ENCODE measurements at places on chromosomes 11 and 22. TPM values are rescaled to one million over a fixed set of nuclear protein-coding genes. Genes with fewer than 3 reads are reported as not detected.

Gene AMOTL1
- total RNA-seq = 114 TPM

Gene NRXN2
- 6.8 TPM for total RNA-seq

Gene CRYAB
- total RNA-seq = 299 TPM

Gene SCGB1A1
- total RNA-seq = not detected

Gene SHISAL1
- 24.3 TPM for total RNA-seq

Gene NOX4
- total RNA-seq = 27.8 TPM

Gene LYVE1
- 152 TPM for total RNA-seq

Gene UBQLN3
- 1.1 TPM for total RNA-seq

Gene PAAF1
- total RNA-seq = 16.7 TPM

Gene GPR83
- 0.41 TPM for total RNA-seq

Gene NCR3LG1
- total RNA-seq = 2.5 TPM

Gene TH
- not detected for total RNA-seq

Gene FAM76B
- 33.0 TPM for total RNA-seq

Gene GRM5
- total RNA-seq = not detected

Gene SCGB1C1
- total RNA-seq = not detected

Gene OR8A1
- not detected for total RNA-seq
